ENCODE measurements at places on chromosomes 1 and 21. TPM values are rescaled to one million over a fixed set of nuclear protein-coding genes. Genes with fewer than 3 reads are reported as not detected.

DNA sequence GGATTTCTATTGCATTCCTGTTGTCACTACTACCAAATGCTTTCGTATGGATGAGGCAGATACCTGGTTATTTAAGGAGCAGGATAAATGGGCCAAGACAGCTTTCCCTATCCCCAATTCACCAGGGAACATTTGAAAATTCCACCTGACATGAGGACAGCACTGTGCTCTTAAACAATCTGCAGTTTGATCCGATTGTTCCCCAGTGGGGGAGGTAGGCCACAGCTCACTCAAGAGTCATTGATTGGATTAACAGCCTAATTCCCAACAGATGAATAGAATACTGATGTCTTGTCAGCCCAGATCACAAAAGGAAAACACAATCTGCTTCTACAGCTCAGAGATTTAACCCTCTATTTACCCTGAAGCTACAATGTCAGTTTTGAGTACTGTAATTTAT lies 123.9 kb downstream of the LHX4 start:
- no peaks in the 10 kb centered on the region for H3K4me1 ChIP-seq
- H3K4me3 ChIP-seq: no peak overlapping the region
- no peaks in the 10 kb centered on the region for H3K27me3 ChIP-seq

- H3K27me3 ChIP-seq: no peaks in the 10 kb centered on the region
- no peak overlapping the region for H3K4me3 ChIP-seq
- peaks cover under 1% of the 10 kb centered on the region for H3K4me1 ChIP-seq
- DNase-seq: no peak
- H3K36me3 ChIP-seq: peaks cover 22% of the 10 kb centered on the region
These were observed 6.9 kb downstream of the AKR1A1 start for GRCh38 chr1:45557422-45557944.

ZBTB8OS gene
- 60.4 TPM for total RNA-seq

DNA sequence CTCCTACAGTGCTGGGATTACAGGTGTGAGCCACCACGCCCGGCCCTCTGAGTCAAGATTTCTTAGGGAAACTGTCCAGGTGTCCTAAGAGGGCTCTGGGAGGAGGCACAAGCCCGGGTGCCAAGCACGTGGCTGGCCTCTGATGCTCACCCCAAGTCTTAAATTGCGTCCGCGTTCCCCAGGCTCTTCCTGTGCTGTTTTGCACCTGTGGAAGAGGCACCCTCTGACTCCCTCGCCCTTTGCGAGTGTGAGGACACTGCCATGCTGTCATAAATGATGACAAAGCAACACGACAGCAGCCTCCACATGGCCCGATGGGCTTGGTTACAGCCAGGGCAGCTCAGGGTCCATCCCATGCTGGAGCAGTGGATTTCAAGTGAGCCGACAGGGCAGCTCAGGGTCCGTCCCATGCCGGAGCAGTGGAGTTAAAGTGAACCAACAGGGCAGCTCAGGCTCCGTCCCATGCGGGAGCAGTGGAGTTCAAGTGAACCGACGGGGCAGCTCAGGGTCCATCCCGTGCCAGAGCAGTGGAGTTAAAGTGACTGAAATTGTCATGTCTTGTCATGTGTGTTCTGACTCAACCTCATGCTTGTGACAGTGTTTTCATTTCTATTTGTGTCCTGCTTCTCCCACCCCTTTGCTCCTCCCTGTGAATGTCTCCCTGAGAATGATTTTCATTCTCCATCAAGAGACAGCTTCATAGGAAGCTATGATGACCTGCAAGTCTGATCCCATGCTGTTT lies 33.9 kb downstream of the PCNT start:
- H3K27ac ChIP-seq: no peak overlapping the region
- no peaks in the 10 kb centered on the region for H3K27me3 ChIP-seq
- no peak for DNase-seq
- no peak overlapping the region for H3K4me3 ChIP-seq
- H3K36me3 ChIP-seq: peaks cover 8% of the 10 kb centered on the region
- H3K4me1 ChIP-seq: no peaks in the 10 kb centered on the region

GRCh38 chr1:214021321-214021720 lies 33.5 kb downstream of the PROX1 start:
- no peaks in the 10 kb centered on the region for H3K36me3 ChIP-seq
- no peak for DNase-seq
- H3K4me3 ChIP-seq: no peak overlapping the region
- H3K27me3 ChIP-seq: no peaks in the 10 kb centered on the region
- H3K27ac ChIP-seq: no peak overlapping the region
- no peaks in the 10 kb centered on the region for H3K4me1 ChIP-seq

- H3K36me3 ChIP-seq: no peaks in the 10 kb centered on the region
- no peaks in the 10 kb centered on the region for H3K27me3 ChIP-seq
- H3K27ac ChIP-seq: no peak overlapping the region
- no peak for DNase-seq
- H3K4me1 ChIP-seq: no peaks in the 10 kb centered on the region
These were observed 150.4 kb downstream of the BRINP3 start for GRCh38 chr1:190327271-190327670.

- no peak overlapping the region for H3K4me3 ChIP-seq
- peak; percentile 49 for DNase-seq
- peak overlapping the region; percentile 85 for H3K27ac ChIP-seq
These were observed 6.6 kb downstream of the PEX10 start for GRCh38 chr1:2405588-2406295.

HHIPL2 gene
- 0.50 TPM for total RNA-seq

DNA sequence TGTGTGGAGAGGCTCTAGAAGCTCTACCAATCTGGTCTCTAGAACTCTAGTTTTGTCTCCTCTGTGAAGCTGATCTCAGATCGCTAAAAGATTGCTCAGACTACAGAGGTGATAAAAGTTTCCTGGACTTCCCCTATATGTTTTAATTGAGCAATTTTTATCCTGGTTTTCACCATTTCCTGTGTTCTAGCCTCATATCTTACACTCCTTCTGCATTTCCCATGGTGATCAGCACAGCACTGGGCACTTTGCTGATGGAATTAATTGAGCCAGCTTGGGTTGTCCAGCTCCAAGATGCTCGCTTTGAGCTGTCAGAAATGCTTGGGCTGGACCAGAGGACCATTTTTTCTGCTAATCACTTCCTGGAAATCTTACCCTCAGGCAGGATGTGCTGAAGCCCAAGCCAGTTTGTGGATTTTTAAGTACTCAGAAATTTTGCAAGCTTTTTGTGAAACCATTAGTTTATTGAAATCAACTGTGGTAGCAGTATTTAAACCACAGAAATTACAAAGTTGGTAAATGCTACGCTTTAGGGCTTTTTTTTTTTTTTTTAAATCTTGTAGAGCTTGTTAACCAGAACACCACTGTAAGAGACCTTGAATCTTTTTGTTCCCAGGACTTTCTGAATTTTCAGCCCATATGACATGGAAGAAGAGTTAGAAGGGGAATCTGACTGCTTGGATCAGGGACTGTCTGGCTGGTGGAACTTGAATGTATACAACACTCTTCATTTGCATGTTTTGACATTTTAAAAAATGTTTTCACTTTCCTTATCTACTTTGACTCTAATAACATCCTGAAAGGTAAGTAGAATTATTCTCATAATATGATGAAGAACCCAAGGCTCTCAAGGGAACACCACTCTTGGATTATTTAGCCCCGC lies 28.4 kb downstream of the CD48 start:
- H3K27ac ChIP-seq: no peak overlapping the region
- no peak for DNase-seq
- no peaks in the 10 kb centered on the region for H3K36me3 ChIP-seq
- H3K4me1 ChIP-seq: no peaks in the 10 kb centered on the region

PLXNA2 gene
- total RNA-seq: 17.7 TPM

DNA sequence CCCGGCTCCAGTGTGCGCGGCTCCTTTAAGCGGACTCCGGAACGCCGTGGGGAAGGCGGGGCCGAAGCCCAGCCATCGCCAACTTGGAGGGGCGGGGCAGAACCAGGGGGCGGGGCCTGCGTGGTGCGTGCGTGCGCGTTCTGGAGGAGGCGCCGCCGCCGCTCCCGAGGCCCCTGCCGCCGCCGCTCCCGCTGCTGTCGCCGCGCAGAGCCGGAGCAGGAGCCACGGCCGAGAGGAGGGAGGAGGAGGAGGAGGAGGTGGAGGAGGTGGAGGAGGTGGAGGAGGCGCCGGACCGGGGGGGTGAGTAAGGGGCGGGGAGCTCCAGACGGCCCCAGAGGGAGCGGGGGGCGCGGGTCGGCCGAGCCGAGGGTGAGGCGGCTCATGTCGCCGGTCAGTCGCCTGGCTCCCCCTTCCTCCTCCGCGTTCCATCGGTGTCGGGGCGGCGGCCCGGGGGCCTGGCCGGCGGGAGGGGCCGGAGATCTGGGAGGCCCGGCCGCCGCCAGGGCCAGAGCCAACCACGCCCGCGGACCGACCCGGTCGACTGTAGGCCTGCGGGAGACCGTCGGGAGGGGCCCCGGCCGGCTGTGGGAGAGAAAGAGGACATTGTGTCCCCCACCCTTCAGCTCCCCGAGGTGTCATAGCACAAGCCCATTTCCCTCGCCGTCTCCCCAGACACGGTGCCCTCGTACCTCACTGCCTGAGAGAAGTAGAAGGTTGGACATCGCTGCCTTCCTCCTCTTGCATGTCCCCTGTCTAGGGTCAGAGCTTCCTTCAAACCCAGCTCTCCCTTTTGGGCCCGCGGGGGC lies at the start of gene RAP1A:
Gene RAP1A (plus strand): TSS at position 155 of the 806 bp plus-strand sequence. CDS start 71,572 bp downstream, outside the sequence.
- peak; percentile 75 for DNase-seq
- H3K36me3 ChIP-seq: no peaks in the 10 kb centered on the region
- peak within 1 kb of the TSS; percentile 95 for H3K4me3 ChIP-seq
- peaks cover 9% of the 10 kb centered on the region for H3K4me1 ChIP-seq

- no peaks in the 10 kb centered on the region for H3K36me3 ChIP-seq
- no peaks in the 10 kb centered on the region for H3K27me3 ChIP-seq
- no peaks in the 10 kb centered on the region for H3K4me1 ChIP-seq
- peak; percentile 3 for DNase-seq
- H3K27ac ChIP-seq: no peak overlapping the region
- H3K4me3 ChIP-seq: peak overlapping the region; percentile 72
These were observed 1.2 kb downstream of the AK5 start for GRCh38 chr1:77282866-77283539.

- H3K27me3 ChIP-seq: no peaks in the 10 kb centered on the region
- peak; percentile 61 for DNase-seq
- H3K4me1 ChIP-seq: peaks cover 13% of the 10 kb centered on the region
- H3K4me3 ChIP-seq: no peak overlapping the region
- no peaks in the 10 kb centered on the region for H3K36me3 ChIP-seq
- no peak overlapping the region for H3K27ac ChIP-seq
These were observed 195.2 kb downstream of the TOMM20 start for GRCh38 chr1:234933475-234933874.

IGSF3 gene
- total RNA-seq: 11.7 TPM

DNA sequence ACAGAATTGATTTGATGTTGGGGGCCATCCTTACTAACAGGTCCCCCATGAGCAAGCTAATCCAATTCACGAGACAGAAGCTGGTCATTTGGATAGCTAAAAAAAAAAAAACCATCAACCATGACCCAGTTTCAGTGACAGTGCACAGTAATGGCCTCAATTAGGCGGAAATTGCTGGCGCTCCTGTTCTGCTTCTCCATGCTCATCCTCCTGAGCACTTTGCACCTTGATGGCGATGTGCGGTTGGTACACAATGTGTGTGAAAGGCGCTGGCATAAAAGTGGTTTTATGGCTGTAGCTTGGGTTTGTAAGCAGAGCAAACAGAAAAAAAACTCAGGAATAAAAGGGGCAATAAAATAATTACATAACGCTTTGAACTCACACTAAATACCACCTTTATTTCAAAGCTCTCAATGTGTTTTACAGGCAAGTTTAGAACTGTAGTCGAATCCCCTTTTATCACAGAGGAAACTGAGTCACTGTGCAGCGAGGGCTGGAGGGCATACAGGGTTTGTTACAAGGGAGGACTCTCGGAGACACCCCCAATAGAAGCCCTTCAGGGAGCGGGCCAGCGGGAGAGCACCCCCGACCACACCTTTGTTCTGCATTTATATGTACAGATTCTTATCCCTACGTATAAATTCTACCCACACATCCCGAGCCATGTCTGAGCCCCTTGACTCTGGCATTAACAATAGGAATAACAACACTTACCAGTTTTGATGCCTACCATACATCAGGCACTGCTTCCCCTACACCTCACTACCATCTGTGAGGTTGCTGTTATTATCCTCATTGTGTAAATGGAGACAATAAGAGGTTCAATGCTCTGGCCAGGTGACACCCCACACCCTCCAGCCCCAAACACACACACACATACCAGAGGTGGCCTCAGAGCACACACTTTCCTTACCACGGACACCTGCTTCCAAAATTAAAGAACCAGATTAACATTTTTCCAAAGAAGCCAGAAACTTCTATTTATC lies 213.5 kb upstream of the IRF2BP2 start:
- H3K4me1 ChIP-seq: no peaks in the 10 kb centered on the region
- DNase-seq: no peak
- H3K4me3 ChIP-seq: no peak overlapping the region
- H3K27me3 ChIP-seq: no peaks in the 10 kb centered on the region

CLCA1 gene
- not detected for total RNA-seq

SLC41A1 gene
- total RNA-seq: 22.4 TPM

TRABD2B gene
- 1.8 TPM for total RNA-seq

DNA sequence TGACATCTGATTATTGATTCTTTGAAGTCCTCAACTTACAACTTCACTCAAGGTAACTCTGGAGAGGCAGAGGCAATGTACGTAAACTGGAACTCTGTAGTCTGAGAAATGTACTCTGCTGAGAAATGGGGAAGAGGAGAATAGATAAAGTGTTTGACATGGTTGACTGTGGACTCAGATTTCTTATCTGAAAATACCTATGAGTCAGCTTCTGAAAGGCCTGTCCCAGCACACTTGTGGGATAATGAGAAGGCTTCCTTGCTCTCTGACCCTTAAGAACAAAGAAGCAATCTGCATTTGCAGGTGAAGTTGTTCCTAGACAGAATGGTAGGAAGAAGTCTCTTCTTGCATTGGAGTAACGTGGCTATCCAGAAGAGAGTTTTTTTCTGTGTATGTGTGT lies 1573.5 kb downstream of the BRINP3 start:
- DNase-seq: peak; percentile 4
- no peaks in the 10 kb centered on the region for H3K27me3 ChIP-seq
- H3K27ac ChIP-seq: no peak overlapping the region
- no peak overlapping the region for H3K4me3 ChIP-seq

DNA sequence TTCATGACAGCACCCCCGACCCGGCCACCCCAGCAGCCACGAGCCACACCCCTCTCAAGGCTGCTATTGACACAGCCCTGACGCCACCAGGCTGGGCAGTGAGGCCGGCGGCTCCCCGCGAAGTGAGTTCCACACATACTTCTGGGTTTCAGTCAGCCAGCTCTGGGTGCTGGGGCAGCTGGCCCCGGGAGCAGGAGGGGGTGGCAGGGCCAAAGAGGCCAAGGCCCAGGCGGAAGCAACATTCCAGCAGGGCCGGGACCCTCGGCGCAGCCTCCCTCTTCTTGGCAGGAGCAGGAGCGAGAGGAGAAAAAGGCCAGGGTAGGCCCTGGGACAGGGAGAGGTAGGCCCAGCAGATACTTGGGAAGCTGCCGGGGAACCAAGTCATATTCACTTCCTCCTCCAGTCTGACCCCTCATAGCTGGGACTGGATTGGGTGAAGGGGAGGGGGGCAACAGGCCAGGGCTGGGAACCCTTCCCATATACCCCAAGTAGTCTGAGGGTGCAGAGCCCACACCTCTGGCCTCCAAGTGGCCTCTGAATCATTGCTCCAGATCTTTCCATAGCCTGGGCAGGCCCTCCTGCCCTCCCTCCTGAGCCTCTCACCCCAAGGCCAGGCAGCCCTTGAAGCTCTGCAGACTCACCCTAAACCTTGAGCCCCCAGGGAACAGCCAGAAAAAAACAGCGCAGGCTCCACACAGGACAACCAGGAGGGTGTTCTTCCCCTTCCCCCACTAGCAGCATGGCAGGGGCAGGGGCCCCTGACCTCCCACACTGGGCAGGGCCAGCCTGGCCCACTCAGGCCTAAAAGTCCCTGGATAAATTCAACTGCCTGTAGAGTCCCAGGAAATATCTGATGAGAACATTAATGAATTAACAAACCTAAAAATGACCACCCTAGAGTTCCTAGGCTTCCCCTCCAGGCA lies 5.7 kb downstream of the HSPG2 start:
- no peaks in the 10 kb centered on the region for H3K27me3 ChIP-seq
- peak; percentile 91 for DNase-seq
- no peak overlapping the region for H3K4me3 ChIP-seq
- H3K36me3 ChIP-seq: peaks cover 4% of the 10 kb centered on the region
- peak overlapping the region; percentile 85 for H3K27ac ChIP-seq

Measured in astrocyte (in vitro differentiated cells and primary cell).